ENCODE measurements at places on chromosomes 5 and 9.

DNA sequence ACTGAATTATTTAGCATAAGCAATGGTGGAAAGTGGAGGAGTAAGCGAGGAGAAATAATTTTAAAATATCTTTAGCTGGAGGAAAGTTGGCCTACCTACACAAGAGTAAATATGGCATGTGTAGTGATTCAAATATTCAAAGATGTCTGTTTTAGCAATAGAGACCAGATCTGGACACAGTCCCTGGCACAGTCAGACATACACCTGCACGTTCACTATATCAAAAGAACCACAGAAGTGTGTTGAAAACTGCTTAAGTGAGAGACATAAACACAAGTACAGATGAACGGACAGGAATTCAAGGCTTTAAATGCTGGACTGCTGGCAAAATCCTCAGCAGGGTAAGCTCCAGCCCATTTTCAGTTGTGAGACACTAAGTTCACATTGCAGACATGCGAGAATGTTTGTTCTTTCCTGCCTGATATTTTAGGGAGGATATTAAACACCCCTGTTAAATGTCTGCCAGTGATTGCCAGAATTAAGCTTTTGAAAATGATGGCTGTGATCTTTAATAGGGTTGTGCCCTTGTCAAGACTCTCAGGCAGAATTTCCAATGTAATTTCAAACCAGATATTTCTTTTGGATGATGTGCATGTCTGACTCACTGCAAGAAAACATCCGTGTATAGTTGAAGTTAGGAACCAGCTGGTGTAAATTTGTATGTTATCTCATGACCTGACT, 810.6 kb downstream of the TLE4 start:
- DNase-seq = no peak

- no peak for DNase-seq
Observed at GRCh38 chr5:432928-433791, 9.8 kb upstream of the EXOC3 start.

DNA sequence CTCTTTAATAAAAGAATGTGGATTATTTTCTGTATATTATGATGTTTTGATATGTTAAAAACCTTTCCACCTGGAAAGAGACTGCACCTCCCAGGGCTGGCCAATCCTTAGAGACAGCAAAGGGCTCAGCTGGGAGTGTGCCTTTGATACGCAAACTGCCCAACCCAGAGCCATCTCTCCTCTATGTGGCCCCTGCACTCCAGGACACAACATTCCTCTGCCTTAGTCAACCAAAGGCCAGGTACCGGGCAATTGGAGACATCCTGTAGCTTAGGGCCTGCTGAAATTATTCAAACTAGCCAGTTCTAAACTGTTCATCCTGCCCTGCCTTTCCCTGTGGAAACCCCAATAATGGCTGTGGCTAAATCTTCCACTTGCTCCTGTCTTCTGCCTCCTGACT, 5.0 kb upstream of the HSPB3 start:
- no peak for DNase-seq

GRCh38 chr9:99023831-99024230, 80.1 kb downstream of the COL15A1 start:
- DNase-seq = no peak

- no peak for DNase-seq
Observed at GRCh38 chr9:75664597-75664996, 225.9 kb upstream of the PCSK5 start.

GRCh38 chr5:76467216-76467615, 64.1 kb downstream of the IQGAP2 start:
- DNase-seq = no peak

- DNase-seq = no peak
Observed at GRCh38 chr9:95920017-95920416, 44.5 kb downstream of the ERCC6L2 start.

- DNase-seq = no peak
Observed at GRCh38 chr5:142000704-142001484, 11.9 kb downstream of the GNPDA1 start.

DNA sequence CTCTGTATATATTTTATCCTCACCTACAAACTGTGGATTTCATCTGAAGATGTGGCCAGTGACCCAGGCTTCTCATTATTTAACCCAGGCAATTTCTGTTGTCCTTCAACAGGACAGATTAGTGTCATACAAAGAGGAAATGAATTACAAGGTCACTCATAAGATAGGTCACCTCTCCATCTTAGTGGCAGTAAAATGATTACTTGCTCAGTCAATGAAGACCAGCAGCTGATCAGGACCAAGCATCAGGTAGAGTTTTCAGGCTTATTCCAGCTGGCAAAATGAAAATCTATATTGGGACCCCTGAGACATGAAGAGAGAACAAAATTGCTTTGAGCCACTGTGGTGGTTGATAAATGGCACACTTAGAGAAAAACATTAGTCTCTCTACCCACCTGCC, 135.2 kb upstream of the PRDM9 start:
- DNase-seq = no peak

DNA sequence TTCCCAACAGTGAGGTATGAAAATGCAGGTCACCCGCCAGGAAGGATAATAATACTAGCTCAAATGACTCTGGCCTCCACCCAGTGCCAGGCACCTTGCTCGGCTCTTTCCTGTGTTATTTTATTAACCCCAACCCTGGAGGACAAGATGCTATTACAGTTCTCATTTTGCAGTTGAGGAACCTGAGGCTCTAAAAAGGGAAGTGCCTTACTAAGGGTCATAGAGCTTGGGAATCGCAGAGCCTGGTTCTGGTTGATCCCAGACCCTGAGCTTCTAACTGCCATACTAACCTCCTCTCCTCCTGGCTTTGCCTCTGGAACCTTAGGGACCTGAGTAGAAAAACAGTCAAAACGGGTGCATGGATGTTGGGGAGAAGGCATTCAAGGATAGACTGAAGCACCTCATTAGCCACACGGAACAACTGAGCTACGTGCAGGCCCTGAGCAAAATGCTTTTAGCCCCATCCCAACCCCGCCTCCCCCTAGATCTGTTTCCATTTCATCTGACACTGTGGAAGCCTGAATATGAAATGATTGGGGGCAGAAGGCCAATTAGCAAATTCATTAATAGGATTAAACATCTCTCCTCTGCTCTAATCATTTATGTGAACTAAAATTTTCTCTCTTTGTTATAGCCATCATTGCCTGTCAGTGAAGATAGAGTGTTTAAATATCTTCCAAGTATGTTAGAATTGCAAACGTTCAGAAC, 7.9 kb downstream of the KCNIP1 start:
- DNase-seq = no peak

- DNase-seq = no peak
Observed at GRCh38 chr9:36748322-36748899, 175.7 kb downstream of the MELK start.

DNA sequence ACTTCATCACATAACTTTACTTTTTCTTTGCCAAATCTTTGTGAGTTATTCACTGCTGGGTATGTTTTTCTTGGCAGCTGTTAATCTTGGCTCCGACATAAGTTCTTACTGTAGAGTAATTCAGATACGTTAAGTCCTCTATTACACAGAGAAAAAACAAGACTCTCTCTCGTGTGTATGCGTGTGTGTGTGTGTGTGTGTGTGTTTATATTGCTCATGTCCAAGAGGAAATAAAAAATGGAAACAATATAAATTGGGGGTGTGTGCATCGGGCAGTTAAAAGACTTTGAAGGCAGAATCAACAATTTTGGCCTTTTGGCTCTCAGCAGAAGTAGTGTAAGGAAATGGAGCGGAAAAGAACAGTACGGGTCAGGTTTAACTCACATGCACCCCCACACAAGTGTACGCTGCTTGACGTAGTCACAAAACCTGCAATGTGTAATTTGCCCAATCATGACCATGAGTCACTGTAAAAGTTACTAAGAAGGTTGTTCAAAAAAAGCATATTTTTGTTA, 67.2 kb upstream of the IFNE start:
- DNase-seq = no peak

DNA sequence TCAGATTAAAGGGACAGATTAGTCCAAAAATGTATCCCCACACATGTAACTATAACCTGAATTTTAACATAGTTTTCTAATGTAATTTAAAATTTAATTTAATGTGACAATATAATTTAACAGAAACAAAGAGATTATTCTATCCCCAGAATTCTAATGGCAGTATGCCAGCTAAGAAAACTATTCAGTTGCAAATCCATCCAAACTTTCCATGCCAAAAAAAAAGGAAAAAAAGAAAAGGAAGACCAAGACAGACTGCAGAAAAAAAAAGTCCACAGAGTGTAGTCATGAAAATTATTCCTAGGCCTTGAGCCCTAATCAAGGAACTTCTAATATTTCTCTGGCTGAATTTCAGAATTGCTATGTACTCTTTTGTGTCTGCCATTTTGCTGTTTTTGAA, 217.6 kb downstream of the CDH18 start:
- no peak for DNase-seq

- DNase-seq = no peak
Observed at GRCh38 chr5:133992429-133993155, 12.2 kb downstream of the VDAC1 start.

DNA sequence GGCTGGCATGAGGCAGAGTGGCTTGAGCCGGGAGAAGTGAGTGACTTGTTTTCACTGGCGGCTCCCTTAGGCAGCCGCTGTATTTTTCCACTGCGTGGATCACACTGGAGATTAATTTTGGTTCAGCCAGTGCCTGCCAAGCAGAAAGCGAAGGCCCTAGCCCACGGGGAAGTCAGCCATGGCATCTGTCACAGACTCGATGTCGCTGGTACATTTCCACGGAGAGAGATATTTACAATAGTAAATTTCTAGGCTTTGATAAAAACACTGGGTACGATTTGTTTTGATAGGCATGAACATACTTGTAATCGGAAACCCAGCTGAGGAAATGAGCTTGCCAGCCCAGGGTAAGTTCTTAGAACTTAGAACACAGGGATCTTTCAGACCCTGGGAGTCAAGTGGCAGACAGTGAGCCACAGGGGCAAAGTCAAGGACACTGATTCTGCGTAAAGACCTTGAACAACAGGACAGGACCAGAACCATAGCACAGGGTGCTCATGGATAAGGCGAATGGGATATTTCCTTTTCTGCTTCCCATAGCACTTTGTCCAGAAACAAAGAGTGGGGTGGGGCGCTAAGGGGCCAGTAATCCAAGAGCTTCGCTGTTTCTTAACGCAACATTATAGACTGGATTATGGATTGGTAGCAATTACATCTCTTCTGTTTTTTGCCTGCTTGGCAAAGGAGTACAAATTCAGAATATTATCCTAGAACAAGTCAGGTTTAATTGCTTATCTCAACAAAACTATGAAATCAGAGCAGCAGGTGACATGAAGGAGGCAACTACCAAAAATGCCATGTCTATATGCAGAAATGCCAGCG, 4.5 kb downstream of the DUSP1 start:
- DNase-seq = no peak

DNA sequence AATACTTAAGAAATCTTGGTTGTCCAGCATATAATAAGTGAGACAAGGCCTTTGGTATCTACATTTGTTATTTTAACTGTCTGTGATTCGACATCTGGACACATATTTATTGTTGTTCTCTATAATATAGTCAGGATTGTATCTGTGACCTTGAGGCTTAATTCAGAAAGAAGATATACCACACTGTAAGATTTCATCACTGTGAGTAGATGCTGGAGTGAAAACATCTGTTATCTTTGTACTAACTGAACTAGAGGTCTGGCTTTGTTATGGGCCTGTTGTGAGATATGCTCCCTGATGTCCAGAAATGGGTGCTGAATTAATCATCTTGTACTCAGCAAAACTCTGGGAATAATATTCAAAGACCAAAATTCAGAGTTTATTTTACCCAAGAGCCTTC, 148.5 kb downstream of the ISOC1 start:
- DNase-seq = no peak

DNA sequence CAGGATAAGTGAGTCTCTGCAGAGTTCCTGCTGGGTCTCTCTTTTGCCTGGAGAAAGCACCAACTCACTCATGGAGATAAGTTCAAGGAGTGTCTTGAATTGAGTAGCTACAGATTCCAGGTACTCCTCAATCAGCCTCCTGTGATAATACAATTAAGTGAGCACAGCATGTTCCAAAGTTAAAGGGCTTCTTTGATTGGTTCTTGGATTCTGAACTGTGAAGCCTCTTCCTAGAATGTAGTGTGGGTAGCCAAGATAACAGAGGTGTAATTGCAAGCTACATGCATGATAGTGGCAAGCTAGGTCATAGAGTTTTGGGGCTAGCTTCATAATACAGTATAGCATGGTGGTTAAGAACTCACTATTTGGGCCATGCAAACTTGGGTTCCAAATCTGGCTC, 23.2 kb upstream of the CARNMT1 start:
- DNase-seq = no peak

- no peak for DNase-seq
Observed at GRCh38 chr9:82382887-82383616, 394.5 kb downstream of the SPATA31D1 start.

DNA sequence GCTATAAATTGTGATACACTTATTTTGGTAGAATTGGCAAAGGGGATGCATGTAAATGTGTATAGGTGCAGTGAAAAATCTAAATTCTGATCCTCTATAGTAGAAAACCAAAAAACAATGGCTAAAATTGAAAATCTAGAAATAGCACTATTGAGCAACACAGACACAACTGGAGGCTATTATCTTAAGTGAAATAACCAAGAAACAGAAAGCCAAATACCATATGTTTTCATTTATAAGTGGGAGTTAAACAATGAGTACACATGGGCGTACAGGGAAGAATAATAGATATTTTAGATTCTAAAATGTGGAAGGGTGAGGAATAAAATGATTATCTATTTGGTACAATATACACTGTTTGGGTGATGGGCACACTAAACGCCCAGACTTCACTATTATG, 183.2 kb upstream of the TUSC1 start:
- no peak for DNase-seq

GRCh38 chr5:58040044-58040443, 419.8 kb downstream of the PLK2 start:
- no peak for DNase-seq

- no peak for DNase-seq
Observed at GRCh38 chr5:39064450-39064849, 9.7 kb downstream of the RICTOR start.

DNA sequence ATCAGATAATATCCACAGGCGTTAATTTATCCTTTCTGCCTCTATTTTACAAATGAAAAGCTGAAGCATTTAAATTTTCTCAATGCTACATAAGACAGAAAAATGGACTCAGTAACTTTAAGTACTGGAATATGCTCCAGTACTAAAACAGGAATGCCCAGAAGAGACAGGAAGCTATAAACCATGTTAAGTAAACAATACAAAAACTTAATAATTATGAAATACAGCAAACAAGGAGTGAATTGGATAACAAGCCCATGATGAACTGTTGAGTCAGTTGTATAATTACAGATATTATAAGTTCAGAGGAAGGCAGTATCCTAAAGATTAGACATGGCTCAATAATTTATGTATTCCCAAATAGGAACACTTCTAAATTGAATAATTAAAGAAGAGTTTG, 148.5 kb downstream of the CHSY3 start:
- DNase-seq = no peak
